ENCODE measurements at places on chromosomes 6 and 20.

DNA sequence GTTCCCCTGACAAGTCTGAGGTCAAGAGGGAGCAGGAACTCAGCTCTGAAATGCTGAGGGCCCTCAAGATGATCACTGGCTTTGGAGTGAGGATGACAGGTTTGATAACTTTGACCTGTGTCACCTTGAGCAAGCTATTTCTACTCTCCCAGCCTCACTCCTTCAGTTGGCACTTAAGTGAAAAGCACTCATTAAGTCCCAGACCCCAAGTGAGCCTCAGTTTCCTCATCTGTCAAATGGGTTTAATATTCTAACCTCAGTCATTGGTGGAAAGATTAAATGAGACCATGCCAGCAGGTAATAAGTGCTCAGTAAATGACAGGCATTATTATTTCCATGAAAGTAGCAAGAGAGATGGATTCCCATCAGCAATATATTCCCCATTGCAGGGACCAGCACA, 14.0 kb downstream of the DEFB132 start:
- DNase-seq = no peak

GRCh38 chr6:51640021-51640420, 447.4 kb downstream of the PKHD1 start:
- no peak for DNase-seq

DNA sequence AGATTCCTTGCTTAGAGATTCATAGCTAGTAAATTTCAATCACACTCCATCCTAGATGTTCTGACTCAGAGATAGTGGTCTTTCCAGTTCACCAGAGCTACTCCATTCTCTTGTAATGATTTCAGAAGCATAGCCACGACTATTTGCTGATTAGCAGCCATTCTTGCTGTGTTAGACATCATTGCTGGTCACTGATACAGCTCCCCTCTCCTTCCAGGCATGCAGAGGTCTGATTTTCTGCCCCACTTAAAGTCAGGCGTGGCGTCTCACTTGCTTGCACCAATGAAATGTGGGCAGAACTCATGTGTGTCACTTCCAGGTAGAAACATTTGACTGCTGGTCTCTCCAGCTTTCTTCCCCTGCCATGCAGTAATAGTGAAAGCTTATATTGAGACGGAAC, 168.9 kb upstream of the JARID2 start:
- no peak for DNase-seq

DNA sequence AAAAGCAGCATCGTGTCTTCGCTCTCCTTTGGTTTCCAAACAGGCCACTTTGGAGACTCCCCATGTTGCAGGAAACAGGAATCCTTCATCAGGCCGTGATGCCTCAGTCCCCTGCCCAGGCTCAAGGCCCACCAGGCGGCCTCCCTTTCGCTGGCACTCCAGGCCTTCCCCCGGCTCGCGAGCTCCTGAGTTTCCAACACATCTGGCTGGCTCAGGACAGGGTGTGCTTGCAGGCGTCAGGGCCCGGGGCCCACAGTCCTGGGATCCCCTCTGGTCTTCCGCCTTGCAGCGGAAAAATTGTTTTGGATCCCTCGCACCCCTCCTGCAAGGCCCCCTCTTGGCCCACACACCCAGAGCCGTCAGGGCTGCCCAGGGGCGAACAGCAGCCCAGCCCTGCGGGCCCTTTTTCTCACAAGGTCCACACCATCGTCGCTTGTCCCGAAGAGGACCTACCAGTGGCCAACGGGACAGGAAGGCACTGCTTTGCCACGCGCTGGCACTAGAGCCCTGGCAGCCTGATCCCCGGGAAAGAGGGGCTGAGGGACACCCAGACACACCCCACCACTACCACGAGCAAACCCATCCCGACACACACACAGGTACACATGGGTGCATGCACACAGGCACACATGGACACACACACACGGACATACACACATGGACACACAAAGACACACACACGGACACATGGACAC, 1930.9 kb upstream of the DEFB115 start:
- DNase-seq = no peak

- DNase-seq = no peak
These were observed 138.9 kb downstream of the ADGRG6 start for GRCh38 chr6:142440600-142441293.

DNA sequence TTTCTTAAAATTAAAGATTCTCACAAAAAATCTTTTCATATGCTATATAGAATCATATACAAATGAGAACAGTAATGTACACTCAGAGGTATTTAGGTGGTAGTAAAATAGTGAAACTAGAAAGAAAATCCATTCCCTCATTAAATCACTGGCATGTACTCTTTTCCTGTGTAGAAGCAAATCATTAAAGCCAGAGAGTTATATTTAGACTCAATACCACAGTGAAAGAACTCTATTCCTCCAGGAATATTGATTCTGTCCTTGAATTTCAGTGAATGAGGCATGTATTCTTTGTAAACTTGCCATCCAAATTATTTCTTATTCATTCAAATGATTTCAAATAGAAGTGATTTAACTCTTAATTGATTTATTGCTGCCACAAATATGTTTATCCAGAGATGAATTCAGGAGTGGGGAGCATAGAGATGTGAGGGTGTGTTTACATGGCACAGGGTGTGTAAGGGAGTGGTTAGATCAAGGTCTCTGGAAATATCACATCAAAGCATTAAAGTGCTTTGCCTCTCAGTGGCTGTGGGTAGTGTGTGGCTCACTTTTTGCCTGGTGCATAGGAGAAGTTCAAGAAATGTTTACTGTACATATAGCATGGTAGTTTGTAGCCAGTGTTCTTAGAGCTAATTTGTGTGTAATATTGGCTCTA, 141.2 kb downstream of the FAM83B start:
- DNase-seq = no peak

GRCh38 chr20:62949153-62949821, 3.2 kb upstream of the SLC17A9 start:
- DNase-seq = no peak

DNA sequence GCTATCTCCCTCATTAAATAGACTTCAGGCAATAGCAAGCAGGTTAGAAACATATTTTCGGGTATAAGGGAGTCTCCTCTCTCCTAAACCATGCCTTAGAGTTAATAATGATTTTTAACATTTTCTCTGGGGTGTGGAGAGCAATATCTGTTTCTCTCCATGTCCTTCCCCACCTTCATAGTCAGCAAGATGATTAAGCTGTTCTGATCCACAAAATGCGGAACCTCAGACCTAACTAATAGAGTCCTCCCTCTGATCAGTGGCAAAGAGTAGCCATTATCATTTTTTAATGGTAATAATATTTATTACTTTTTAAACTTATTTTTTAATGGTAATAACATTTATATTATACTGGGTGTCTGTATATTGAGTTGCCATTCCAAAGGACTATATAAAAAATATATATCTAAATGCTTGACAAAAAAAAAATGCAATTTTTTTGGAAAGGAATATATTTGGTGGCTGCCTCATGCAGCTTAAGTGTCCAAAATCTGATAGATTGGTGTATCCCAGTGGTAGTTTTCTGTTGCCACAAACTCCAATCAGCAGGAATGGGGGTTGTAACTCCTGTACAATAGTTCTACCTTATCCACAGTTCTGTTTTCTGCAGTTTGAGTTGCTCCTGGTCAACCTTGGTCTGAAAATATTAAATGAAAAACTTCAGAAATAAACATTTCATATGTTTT, 14.0 kb upstream of the BTN3A2 start:
- no peak for DNase-seq

GRCh38 chr6:72936766-72937559, 288.3 kb downstream of the KHDC1L start:
- DNase-seq = no peak

DNA sequence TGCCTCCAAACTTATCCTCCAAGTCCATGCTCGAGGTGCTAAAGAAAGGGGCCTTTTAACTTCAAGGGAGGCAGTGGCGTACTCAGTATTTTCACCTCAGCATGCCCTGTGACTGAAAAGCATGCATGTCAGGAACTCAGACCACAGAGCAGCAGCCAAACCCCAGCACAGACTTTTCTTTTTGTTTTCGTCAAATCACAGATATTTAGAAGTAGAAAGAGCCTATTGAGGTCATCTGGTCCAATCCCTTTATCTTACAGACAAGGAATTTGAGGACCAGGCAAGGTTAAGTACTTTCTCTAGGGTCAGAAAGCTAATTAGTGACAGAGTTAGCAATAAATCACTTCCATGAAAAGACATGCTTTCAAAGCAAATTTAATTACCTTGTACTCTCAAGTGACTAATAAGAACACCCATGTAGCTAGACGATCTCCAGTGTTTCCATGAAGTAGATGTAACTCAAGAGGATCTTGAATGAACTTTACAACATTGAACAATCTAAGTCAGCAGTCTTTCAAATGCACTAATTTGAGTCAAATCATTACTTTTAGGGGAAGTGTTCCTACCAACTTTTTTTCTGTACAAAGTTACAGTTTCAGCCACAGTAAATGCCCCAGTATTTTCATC, 35.9 kb downstream of the MOXD1 start:
- DNase-seq = no peak

All from activated CD4-positive, alpha-beta T cell treated with anti-CD3 and anti-CD28 coated beads for 1 hour (primary cell).